ENCODE measurements at places on chromosomes 1 and 21.
A peak's percentile ranks its signal among the peaks of the same experiment; 100 is the strongest.

- no peak for DNase-seq
Measured at GRCh38 chr1:9448132-9449109, 90.8 kb upstream of the SLC25A33 start.

DNA sequence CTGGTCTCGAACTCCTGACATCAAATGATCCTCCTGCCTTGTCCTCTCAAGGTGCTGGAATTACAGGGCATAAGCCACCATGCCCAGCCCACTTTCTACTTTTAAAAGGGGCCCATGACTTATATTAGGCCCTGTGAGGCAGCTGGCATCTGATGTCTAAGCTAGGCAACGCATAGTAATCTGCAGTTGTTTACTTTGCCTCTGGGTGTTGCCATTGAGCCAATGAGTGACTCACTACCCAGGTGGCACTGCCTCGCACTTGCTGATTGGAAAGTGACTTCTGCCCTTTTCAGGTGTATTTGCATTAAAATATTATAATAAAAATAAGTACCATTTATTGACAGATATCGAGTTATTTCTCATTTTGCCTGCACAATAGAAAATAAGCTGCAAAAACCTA, 84.9 kb downstream of the KIF14 start:
- no peak for DNase-seq

- DNase-seq, result no peak
Measured at GRCh38 chr1:218463194-218464156, 118.3 kb downstream of the TGFB2 start.

DNA sequence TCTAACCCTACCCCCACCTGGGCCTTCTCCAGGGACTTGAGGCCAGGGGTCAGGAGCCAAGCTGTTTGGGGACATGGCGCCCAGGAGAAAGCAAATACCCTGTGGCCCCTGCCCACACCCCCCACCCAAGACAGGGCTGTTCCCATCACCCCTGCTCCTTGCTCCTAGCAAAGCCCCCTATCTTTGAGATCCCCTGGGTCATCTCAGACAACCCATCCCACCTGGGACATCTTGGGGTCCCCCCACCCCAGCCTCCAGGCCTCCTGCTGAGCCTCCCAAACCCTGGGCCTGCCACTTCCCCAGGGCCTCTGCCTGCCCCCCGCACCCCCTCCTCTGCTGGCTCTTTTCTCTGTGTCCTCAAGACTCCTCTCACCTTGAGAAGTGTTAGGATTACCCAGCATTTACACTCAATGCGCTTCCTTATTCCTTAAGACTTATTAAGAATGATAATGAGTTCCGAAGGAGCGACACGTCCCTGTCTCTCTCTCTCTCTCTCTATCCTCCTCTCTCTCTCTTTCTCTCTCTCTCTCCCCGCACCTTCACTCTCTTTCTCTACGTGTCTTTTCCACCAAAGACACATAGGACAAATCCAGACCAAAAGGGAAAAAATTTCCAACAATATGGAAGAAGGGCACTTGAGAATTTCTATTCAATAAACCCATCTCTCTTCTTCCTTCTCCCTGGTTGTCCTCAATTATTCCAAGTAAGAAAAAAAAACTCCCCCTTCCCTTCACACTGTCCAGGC, 7.2 kb downstream of the CASZ1 start:
- DNase-seq, result no peak

DNA sequence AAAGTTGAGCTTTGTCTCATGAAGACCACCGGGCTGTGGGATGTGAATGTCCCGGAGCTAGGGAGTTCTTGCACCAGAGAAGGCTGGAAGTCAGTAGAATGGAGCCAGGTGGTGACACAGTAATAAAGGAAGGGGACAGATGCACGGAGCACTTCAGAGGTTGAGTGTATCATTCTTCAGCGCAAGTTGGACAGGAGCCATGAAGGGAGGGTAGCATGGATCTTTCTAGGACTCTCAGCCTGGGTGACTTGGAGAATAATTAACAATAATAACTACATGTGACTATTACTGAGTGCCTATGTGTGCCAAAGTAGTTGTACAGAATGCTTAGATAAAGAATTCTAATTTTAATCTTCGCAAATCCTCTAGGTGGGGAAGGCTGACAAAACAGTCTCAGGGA, 258.7 kb upstream of the AJAP1 start:
- no peak for DNase-seq

GRCh38 chr21:17650292-17650691, 37.6 kb upstream of the BTG3 start:
- DNase-seq, result no peak

DNA sequence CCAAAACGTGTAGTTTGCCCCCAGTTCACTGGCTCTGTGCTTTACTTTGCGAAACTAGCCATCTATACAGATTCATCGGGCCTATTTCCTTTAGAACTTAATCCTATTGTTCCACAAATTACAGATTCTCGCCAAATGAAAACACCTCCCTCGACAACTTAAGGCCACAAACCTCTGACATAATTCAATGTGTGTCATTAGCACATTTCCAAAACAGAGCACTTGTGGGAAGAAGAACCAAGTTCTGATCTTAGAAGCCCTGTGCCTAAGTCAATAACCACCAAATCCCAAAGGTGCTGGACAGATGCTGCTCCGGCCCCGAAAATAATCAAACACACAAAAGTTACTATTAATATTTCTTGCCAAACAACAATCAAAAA, 93.9 kb downstream of the SLC45A1 start:
- no peak for DNase-seq

DNA sequence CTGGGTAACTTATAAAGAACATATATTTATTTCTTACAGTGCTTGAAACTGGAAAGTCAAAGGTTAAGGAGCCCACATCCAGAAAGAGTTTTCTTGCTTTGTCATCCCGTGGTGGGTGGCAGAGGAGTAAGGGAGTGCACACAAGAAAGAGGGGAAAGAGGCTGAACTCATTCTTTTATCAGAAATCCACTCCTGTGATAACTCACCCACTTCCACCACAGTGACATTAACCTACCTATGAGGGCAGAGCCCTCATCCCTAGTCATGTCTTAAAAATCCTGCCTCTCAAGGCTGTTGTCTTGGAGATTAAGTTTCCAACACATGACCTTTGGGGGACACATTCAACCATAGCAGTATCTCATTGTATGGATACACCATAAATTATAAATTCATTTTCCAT, 32.5 kb upstream of the RGS4 start:
- no peak for DNase-seq

DNA sequence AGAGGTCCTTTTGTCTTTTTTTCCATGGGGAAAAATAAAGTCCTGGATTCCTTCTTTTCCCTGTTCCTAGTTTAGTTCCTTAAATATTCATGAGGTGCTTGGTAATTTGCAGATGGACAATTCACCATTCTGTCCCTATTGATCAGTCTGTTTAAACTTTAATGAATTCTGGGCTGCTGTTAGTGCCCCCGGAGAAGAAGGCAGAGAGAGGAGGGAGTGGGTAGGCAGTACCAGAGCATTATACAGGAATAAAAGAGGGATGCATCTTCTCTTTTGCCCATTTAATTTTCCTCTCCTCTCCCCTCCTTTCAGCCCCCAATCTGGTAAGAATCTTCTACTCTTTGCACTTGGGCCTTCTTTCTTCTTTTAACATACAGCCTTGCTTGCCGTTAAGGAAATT, 25.9 kb downstream of the FGGY start:
- no peak for DNase-seq

DNA sequence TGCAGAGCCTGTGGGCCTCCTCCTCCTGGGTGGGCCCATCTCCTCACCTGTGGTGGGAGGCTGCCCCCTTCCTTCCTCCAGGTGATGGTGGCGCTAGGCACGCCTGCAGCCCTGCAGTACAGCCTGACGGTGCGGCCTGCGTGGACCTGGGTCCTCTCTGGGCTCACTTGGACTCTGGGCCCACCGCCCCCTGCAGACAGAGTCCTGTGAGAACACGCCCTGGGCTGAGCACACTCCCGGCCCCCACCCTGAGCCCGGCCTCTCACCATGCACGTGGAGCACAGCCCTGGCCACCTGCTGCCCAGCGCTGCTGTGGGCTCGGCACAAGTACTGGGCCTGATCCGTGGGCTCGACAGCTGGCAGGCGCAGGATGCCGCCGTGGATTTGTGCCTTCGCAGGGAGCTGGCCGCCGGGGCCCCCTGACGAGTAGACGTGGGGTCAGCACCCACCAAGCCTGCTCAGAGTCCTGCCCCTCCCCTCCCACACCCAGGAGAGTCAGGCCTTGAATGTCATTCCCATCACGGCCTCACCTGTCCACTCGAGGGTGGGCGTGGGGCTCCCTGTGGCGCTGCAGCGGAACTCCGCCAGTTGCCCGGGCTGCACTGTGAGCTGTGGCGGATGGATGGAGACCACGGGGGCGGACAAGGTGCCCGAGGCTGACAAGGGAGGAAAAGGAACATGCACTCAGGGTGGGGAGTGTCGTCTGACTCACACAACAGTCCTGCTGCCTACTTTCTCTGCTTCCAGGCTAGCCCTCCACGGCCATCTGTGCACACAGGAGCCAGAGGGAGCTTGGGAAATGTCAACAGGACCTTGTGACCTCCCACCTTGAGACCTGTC, 43.4 kb downstream of the LDLRAD2 start:
- DNase-seq, result no peak

DNA sequence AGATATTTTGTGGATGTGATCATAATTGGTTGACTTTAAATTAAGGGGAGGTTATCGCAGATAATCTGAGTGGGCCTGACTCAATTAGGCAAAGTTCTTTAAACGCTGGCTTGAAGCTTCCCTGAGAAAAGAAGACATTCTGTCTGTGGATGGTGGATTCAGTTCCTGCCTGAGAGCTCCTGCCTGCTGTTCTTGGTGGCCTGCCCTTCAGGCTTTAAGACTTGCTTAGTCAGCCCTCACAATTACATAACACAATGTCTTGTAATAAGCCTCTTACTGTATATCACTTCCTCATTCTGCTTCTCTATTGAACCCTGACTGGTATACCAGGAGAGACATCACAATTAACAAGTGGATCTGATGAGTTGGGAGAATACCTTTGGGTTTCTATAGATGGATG, 50.2 kb downstream of the KCNJ6 start:
- no peak for DNase-seq

DNA sequence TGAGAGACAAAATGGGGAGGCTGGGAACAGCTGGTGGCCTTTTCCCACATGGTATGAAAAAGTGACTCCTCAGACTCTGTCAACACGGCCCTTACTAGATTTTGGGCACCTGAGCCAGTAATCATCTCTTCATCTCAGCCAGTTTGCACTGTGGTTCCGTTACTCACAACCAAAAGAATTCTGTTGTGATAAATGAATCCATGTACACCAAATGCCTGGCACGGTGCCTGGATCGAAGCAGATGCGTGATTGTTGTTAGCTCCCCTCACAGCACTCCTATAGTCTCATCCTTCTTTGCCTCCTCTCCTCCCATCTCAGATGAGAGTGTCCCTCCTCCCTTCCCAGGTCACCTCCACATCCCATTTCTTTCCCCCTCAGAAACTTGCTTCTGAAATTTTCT, 57.9 kb upstream of the GJB5 start:
- DNase-seq, result no peak

DNA sequence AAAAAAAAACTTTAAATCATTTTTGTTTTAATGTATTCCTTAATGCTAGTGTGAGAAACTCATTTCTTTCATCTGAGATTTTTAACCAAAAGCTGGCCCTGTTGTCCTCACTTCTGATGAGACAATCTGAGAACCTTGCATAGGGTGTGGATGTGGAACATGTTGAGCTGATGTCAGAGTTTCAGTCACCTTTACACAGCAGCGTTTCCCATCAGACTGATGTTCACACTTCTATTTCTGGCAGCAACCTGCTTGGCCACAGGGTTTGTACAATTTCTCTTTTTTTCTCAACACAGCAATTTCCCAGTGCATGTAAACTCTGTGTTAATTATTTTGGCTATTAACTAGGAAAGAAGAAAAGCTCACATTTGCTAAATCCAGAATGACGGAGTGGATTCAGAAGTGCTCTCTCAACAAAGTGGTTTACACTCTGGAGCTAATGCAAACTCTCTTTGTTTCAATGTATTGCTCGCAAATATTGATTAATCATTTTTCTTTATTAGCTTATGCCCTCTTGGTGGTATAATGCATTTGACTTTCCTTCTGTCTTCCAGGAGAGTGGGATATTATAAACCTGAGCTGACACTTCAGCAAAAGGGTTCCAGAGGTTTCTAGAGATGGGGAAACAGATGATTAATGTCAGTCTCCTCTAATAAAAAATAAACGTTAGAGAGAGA, 70.5 kb upstream of the HSPA13 start:
- DNase-seq, result peak; percentile 22

DNA sequence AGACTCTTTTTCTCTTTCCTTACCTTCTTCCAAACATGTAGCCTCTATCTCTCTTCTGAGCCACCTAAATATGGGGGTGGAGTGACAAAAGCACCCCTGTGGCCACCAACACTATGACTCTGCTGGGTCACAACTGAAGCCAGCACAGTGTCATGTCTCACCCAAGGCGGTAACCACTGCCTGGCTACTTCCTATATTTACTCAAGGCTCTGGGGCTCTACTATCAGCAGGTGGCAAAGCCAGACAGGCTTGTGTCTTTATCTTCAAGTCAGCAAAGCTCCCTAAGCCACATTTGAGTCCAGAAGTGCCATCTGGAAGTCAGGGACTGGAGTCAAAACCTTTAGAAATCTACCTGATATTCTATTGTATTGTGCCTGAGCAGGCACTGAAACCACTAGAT, 1515.2 kb downstream of the PLA2G4A start:
- DNase-seq, result no peak

GRCh38 chr1:235950318-235950717, 83.6 kb upstream of the LYST start:
- no peak for DNase-seq

DNA sequence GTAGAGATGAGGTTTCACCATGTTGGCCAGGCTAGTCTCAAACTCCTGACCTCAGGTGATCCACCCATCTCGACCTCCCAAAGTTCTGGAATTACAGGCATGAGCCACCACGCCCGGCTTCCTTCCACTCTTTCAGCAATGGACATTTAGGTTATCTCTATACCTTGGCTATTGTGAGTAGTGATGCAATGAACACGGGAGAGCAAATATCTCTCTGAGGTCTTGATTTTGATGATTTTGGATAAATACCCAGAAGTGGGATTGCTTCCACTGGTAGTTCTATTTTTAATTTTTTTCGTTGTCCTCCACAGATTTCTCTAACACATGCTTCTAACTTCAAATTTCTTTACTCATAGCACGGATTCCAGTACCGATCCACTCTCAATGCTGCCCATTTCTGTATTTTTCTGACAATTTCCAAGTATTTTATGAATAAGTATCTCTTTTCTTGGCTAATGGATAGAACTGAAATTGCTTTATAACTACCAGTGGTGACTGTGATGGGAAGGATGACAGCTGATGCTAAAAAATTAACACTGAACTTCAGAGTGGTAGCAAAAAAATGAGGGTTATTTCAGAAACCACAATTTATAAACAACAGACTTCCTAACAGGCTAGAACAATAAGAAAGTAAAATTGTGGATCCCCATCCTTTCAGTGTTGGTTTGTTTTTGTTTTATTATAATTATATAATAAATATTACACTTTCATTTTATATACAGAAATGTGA, 327.5 kb upstream of the RUNX1 start:
- no peak for DNase-seq

- DNase-seq, result no peak
Measured at GRCh38 chr1:182317611-182318161, 73.9 kb downstream of the GLUL start.

- no peak for DNase-seq
Measured at GRCh38 chr1:111789142-111789541, 33.4 kb downstream of the DDX20 start.

- no peak for DNase-seq
Measured at GRCh38 chr1:242770366-242770765, 245.9 kb upstream of the PLD5 start.
